ENCODE measurements at places on chromosomes 16 and 17. TPM values are rescaled to one million over a fixed set of nuclear protein-coding genes. Genes with fewer than 3 reads are reported as not detected.

PPP1R27 gene
- not detected for total RNA-seq

KCNJ12 gene
- not detected for total RNA-seq

SLC13A2 gene
- not detected for total RNA-seq

IRX3 gene
- not detected for total RNA-seq

DNA sequence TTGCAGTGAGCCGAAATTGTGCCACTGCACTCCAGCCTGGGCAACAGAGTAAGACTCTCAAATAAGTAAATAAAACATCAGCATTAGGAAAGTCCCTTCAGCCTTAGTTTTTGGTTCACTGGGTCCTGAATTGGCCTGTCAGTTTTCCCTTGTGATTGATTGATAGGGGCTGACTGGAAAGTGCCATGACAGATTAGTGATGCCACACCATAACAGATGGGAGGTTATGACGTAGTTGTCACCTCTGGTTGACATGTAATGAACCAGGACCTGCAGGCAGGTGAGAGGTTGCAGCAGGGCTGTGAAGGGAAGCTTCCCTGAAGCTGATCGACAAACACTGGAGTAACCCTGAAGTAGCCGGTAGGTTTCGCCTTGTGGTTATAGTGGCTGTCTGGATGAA is 41.8 kb downstream of the CDH3 start:
- no peaks in the 10 kb centered on the region for H3K4me1 ChIP-seq
- H3K4me3 ChIP-seq = no peak overlapping the region
- H3K27ac ChIP-seq = no peak overlapping the region
- H3K27me3 ChIP-seq = no peaks in the 10 kb centered on the region

- H3K36me3 ChIP-seq = peaks cover 70% of the 10 kb centered on the region
- H3K27ac ChIP-seq = peak overlapping the region; percentile 73
- DNase-seq = no peak
- H3K27me3 ChIP-seq = no peaks in the 10 kb centered on the region
- H3K4me3 ChIP-seq = no peak overlapping the region
These were observed 4.0 kb downstream of the C1QBP start for GRCh38 chr17:5434984-5435383.

GRCh38 chr16:14448879-14449278 is 181.2 kb downstream of the PARN start:
- no peaks in the 10 kb centered on the region for H3K4me1 ChIP-seq
- no peaks in the 10 kb centered on the region for H3K27me3 ChIP-seq
- H3K27ac ChIP-seq = no peak overlapping the region
- DNase-seq = no peak
- no peak overlapping the region for H3K4me3 ChIP-seq

- no peak for DNase-seq
- H3K4me3 ChIP-seq = peak overlapping the region; percentile 17
These were observed 62.7 kb upstream of the DNAJA2 start for GRCh38 chr16:47036201-47036600.

GRCh38 chr16:86826941-86827340 is 248.6 kb downstream of the FOXL1 start:
- no peak for DNase-seq
- no peaks in the 10 kb centered on the region for H3K4me1 ChIP-seq
- H3K36me3 ChIP-seq = no peaks in the 10 kb centered on the region
- H3K4me3 ChIP-seq = no peak overlapping the region
- no peak overlapping the region for H3K27ac ChIP-seq
- peaks cover 37% of the 10 kb centered on the region for H3K27me3 ChIP-seq

- H3K27ac ChIP-seq = peak overlapping the region; percentile 21
- DNase-seq = no peak
- peaks cover 2% of the 10 kb centered on the region for H3K36me3 ChIP-seq
- H3K27me3 ChIP-seq = peaks cover 19% of the 10 kb centered on the region
- peaks cover 13% of the 10 kb centered on the region for H3K4me1 ChIP-seq
These were observed 4.7 kb downstream of the PDE6G start for GRCh38 chr17:81651692-81652091.

GRCh38 chr16:58056580-58056979 is 31.0 kb downstream of the MMP15 start:
- H3K36me3 ChIP-seq = no peaks in the 10 kb centered on the region
- no peak for DNase-seq
- H3K27ac ChIP-seq = no peak overlapping the region
- H3K4me1 ChIP-seq = no peaks in the 10 kb centered on the region
- H3K4me3 ChIP-seq = no peak overlapping the region

- H3K36me3 ChIP-seq = peaks cover 86% of the 10 kb centered on the region
- H3K4me1 ChIP-seq = peaks cover 79% of the 10 kb centered on the region
- no peaks in the 10 kb centered on the region for H3K27me3 ChIP-seq
- H3K4me3 ChIP-seq = no peak overlapping the region
- no peak for DNase-seq
These were observed 6.1 kb downstream of the HAPSTR1 start for GRCh38 chr16:9097266-9098219.

DNA sequence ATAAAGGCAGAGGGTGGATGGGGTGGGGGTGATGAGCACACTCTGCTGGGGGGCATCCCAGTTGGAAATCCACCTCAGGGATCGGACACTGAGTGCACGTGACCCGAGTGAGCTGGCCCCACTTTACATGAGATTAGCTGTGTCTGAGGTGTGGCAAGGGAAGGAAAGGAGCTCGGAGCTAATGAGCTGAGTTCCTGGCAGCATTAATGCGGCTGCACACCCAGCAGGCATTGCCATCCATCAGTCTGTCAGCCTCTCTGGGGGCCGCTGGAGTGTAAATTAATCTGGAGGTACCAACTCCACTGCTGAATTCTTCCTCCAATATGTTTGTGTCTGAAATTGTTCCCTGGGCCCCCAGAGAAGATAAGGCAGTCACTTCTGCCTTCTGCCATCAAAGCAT is 65.5 kb downstream of the HS3ST2 start:
- no peaks in the 10 kb centered on the region for H3K4me1 ChIP-seq
- peaks cover 13% of the 10 kb centered on the region for H3K27me3 ChIP-seq
- no peaks in the 10 kb centered on the region for H3K36me3 ChIP-seq
- H3K4me3 ChIP-seq = no peak overlapping the region
- no peak for DNase-seq
- H3K27ac ChIP-seq = no peak overlapping the region

- H3K36me3 ChIP-seq = peaks cover 23% of the 10 kb centered on the region
- no peak for DNase-seq
- no peak overlapping the region for H3K4me3 ChIP-seq
- peaks cover 52% of the 10 kb centered on the region for H3K4me1 ChIP-seq
- H3K27ac ChIP-seq = no peak overlapping the region
These were observed 5.6 kb downstream of the TMEM11 start for GRCh38 chr17:21208352-21208751.

GRCh38 chr17:773467-774312 is 8.4 kb downstream of the GLOD4 start:
- peak overlapping the region; percentile 81 for H3K27ac ChIP-seq
- no peaks in the 10 kb centered on the region for H3K27me3 ChIP-seq
- no peak for DNase-seq
- H3K36me3 ChIP-seq = peaks cover 71% of the 10 kb centered on the region

GRCh38 chr16:69201787-69202186 is 14.8 kb downstream of the SNTB2 start:
- H3K4me1 ChIP-seq = peaks cover 26% of the 10 kb centered on the region
- no peak for DNase-seq

- H3K4me3 ChIP-seq = no peak overlapping the region
- DNase-seq = no peak
- peaks cover 2% of the 10 kb centered on the region for H3K36me3 ChIP-seq
- no peak overlapping the region for H3K27ac ChIP-seq
- peaks cover 3% of the 10 kb centered on the region for H3K4me1 ChIP-seq
- H3K27me3 ChIP-seq = no peaks in the 10 kb centered on the region
These were observed 120.1 kb downstream of the SLC39A11 start for GRCh38 chr17:72972263-72972951.

GRCh38 chr17:31050948-31051347 is 43.8 kb upstream of the NF1 start:
- H3K27ac ChIP-seq = no peak overlapping the region
- no peak overlapping the region for H3K4me3 ChIP-seq
- no peak for DNase-seq
- peaks cover 7% of the 10 kb centered on the region for H3K4me1 ChIP-seq
- no peaks in the 10 kb centered on the region for H3K27me3 ChIP-seq
- no peaks in the 10 kb centered on the region for H3K36me3 ChIP-seq

- H3K4me1 ChIP-seq = peaks cover 60% of the 10 kb centered on the region
- H3K27ac ChIP-seq = peak overlapping the region; percentile 34
- peak overlapping the region; percentile 89 for H3K4me3 ChIP-seq
- peaks cover 22% of the 10 kb centered on the region for H3K36me3 ChIP-seq
These were observed 2.1 kb downstream of the CLTC start for GRCh38 chr17:59621771-59622170.

GRCh38 chr16:66188917-66189725 is 177.4 kb upstream of the CDH5 start:
- H3K27ac ChIP-seq = no peak overlapping the region
- no peaks in the 10 kb centered on the region for H3K36me3 ChIP-seq
- H3K4me3 ChIP-seq = no peak overlapping the region
- DNase-seq = no peak

DNA sequence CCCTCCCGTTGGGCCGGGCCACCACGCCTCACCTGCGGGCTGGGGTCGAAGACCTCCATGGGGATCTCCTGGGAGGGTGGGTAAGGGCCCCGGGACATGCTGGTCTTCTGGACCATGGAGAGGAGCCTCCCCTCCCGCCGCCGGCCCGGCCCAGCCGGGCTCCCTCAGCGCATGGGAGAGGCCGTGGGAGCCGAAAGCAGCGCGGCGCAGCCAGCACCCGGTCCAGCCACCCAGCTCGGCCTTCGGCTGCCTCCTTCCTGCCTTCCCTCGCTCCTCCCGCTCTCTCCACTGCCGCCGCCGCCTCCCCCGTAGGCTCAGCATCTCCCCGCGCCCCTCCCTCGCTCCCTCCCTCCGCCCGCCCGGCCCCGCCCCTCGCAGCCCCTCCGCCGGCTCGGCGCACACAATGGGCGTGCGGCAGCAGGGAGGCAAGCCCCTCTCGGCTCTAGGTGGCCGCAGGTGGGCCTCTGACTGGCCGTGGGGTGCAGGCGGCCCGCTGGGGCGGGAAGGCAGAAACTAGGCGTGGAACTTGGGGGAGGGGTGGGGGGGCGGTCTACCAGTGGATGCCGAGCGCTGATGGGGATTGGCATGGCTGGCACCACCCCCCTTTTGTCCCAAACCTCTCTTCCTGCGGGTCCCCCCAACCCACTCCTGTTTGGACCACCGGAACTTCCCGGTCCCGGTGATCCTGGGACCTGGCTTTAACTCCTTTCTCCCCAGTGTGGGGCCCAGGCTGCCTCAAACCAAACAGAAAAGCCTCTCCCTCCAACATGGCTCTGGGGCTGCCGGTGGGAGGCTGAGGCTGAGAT is at the start of gene CACNB1:
Gene CACNB1, minus strand, starts transcription at position 290 of the 806 bp plus-strand sequence. Its CDS starts 174 bp downstream, at position 116.
- peaks cover 37% of the 10 kb centered on the region for H3K4me1 ChIP-seq
- peak; percentile 86 for DNase-seq
- H3K4me3 ChIP-seq = peak within 1 kb of the TSS; percentile 98
- H3K27me3 ChIP-seq = no peaks in the 10 kb centered on the region
- peak within 1 kb of the TSS; percentile 100 for H3K27ac ChIP-seq

GRCh38 chr16:1966460-1966859 is at the start of gene RNF151:
Gene RNF151 (plus strand): TSS chr16:1966856. CDS start chr16:1966882, 26 bp downstream.
- peak within 1 kb of the TSS; percentile 94 for H3K27ac ChIP-seq
- H3K27me3 ChIP-seq = no peaks in the 10 kb centered on the region
- no peak for DNase-seq
- peaks cover 48% of the 10 kb centered on the region for H3K36me3 ChIP-seq
- peak within 1 kb of the TSS; percentile 96 for H3K4me3 ChIP-seq
- peaks cover 33% of the 10 kb centered on the region for H3K4me1 ChIP-seq

DNA sequence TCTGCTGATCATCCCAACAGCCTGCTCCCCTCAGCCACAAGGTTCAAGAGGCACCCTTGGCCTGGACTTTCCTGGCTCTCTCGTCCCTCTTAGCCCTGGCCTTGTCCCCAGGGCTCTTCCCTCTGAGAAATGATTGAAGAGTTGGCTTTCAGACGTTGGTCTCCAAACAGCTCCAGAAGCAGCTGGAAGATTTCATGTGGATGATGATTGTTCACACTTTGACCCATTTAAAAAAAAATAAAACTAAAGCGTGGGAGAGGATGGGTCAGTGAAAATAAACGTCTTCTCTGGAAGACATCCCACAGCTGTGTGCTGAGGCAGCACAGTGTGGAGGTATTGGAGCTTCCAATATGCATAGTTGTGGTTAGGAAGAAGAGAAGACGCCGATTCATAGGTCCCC is 54.7 kb upstream of the CDH11 start:
- no peaks in the 10 kb centered on the region for H3K27me3 ChIP-seq
- no peaks in the 10 kb centered on the region for H3K36me3 ChIP-seq
- H3K27ac ChIP-seq = no peak overlapping the region
- H3K4me3 ChIP-seq = no peak overlapping the region
- no peaks in the 10 kb centered on the region for H3K4me1 ChIP-seq

DNA sequence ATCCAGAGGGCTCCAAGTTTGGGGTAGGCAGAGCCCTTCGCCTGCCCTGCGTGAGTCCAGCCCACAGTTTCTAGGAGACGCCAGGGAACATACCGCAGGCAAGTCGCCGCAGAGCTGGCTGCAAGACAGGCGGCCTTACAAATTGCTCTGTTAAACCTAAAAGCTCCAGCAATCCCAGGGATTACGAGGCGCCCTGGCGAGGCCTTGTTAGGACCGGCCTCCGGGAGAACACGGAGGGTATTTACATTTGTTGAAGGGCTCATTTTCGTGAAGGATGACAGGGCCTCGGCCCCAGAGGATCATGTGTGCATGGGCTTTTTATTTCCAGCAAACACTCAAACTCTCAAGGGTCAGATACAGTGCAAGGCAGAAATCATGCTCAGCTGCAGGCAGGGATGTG is 77.6 kb upstream of the FOXF1 start:
- no peaks in the 10 kb centered on the region for H3K27me3 ChIP-seq
- H3K27ac ChIP-seq = no peak overlapping the region
- DNase-seq = no peak
- no peak overlapping the region for H3K4me3 ChIP-seq
- H3K4me1 ChIP-seq = no peaks in the 10 kb centered on the region

GRCh38 chr16:30903002-30903401 is 6.6 kb downstream of the CTF1 start:
- DNase-seq = peak; percentile 35
- peaks cover 29% of the 10 kb centered on the region for H3K4me1 ChIP-seq
- H3K4me3 ChIP-seq = peak overlapping the region; percentile 80
- no peaks in the 10 kb centered on the region for H3K27me3 ChIP-seq
- peak overlapping the region; percentile 99 for H3K27ac ChIP-seq

DNA sequence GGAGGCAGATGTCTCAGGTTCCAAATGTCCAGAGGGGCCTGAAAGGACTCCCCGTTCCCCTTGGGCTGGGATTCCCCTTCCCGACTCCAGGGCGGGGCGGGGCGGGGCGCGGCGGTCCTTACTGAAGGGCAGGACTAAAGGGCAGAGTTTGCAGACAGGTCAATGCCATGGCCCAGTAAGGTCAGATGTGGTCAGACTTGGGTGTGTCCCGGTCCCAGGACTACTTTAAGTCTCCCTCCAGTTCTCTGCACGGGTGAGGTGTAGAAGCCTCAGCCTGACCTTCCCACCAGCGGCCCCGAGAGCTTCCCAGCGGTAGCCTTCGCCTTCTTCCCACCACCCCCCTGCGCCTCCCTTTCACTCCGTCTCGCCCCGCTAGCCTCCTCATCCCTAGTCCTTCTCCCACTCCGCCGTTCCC is 532 bp downstream of the KDM6B start:
- H3K27ac ChIP-seq = peak overlapping the region; percentile 91
- peak overlapping the region; percentile 93 for H3K4me3 ChIP-seq
- peaks cover 36% of the 10 kb centered on the region for H3K4me1 ChIP-seq
- DNase-seq = peak; percentile 71

GRCh38 chr17:27522028-27522635 is 65.9 kb downstream of the KSR1 start:
- DNase-seq = no peak
- H3K4me1 ChIP-seq = peaks cover 63% of the 10 kb centered on the region
- no peak overlapping the region for H3K4me3 ChIP-seq
- H3K27ac ChIP-seq = no peak overlapping the region
- H3K27me3 ChIP-seq = no peaks in the 10 kb centered on the region

GRCh38 chr17:16947470-16947869 is 24.4 kb downstream of the TNFRSF13B start:
- no peak overlapping the region for H3K27ac ChIP-seq
- no peaks in the 10 kb centered on the region for H3K27me3 ChIP-seq
- H3K4me1 ChIP-seq = no peaks in the 10 kb centered on the region
- no peak overlapping the region for H3K4me3 ChIP-seq
- DNase-seq = no peak

Measured in activated CD4-positive, alpha-beta T cell treated with anti-CD3 and anti-CD28 coated beads for 36 hours (primary cell).